ENCODE measurements at places on chromosomes 12 and 14.

GRCh38 chr12:50188875-50189575, 21.9 kb upstream of the CERS5 start:
- DNase-seq, result no peak

GRCh38 chr12:47805417-47805816, 14.3 kb downstream of the HDAC7 start:
- no peak for DNase-seq

DNA sequence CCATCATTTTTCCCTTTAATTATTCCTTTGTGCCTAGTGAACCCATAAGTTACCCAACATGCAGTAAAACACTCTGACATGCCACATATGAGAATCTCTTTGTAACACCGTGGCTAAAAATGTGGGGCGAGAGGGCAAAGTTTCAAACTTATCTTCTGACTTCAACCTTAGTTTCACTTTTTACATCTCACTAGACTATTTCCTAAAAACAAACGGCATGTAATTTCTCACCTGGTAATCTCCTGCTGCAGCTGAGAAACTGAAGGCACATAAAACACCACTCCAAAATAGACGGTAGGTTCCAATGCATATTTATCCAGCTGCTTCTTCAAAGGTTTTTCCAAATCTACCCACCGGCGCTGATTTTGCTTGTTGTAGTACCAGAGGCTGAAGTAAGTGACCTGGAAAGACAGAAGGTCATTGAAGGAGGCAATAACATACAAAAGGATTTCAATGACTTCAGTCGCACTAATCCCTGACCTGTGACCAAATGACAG, 37.9 kb downstream of the PTPN21 start:
- peak; percentile 15 for DNase-seq

DNA sequence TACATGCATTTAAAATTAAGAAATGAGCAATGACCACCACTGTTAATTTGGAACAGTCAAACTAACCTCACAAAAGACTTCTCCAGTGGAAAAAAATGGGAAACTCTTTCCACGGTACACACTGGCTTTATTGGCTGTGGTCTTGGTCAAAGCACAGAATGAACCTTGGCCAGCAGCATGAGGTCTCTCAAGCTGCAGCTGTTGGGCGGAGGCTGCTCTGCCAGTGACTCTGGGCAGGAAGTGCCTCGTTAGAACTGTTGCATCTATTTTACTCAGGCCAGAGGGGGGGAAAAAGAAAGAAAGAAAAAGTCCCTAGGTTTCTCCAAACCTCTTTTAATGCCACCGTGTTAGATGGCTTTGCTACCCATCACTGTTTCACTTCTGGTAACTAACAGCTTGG, 279.8 kb upstream of the DIO2 start:
- DNase-seq, result no peak

GRCh38 chr14:68944162-68944561, 34.9 kb downstream of the ACTN1 start:
- no peak for DNase-seq

DNA sequence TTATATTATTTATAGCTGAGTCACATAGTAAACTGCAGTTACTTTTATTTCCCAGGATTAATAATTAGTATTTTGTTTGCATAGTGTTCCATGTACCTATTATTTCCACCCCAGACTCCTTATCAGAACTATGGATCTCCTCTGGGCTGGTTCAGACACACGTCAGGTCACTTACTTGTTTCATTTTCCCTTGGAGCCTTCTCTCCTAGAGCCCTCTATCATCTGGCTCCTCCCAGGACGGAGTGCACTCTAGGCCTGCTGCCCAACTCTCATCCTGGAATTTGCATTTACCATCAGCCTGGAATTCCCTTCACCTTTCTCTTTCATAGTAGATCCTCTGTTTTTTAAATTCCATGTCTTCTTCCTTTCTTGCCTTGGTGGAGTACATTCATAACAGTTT, 28.5 kb upstream of the GALNT16 start:
- no peak for DNase-seq

- no peak for DNase-seq
Measured at GRCh38 chr12:64997858-64998257, 123.2 kb downstream of the WIF1 start.

- no peak for DNase-seq
Measured at GRCh38 chr14:60196291-60196690, 31.1 kb upstream of the DHRS7 start.

- no peak for DNase-seq
Measured at GRCh38 chr14:67749341-67750084, 47.8 kb downstream of the RDH12 start.

- DNase-seq, result peak; percentile 35
Measured at GRCh38 chr12:4486980-4487379, 41.4 kb upstream of the FGF6 start.

DNA sequence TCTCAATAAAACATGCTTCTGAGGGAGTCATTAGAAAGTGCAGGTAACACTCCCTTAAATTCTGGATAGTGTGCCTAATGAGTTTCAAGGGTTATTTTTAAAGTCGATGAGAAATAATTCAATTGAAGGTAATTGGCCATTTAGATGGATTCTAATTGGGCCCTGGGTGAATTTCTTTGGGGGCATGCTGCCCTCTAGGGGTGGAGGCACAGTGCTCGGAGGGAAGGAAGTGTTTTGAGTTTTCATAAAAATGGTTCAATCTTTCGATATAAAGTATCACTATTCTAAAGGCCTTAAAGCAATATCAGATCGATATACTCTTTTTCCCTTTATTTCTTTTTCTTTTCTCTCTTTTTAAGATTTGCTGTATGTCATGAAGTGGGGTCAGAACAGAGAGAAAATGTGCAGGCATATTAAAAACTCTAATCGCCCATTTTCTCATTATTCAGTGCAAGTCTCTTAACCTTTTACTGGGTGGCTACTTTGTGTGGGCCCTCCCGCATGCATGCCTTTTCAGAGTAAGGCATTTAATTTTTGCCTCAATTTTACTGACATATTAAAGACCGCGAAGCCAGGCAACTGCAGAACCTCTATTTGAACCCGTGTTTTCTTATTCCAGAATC, 25.5 kb downstream of the NKX2-8 start:
- peak; percentile 57 for DNase-seq

DNA sequence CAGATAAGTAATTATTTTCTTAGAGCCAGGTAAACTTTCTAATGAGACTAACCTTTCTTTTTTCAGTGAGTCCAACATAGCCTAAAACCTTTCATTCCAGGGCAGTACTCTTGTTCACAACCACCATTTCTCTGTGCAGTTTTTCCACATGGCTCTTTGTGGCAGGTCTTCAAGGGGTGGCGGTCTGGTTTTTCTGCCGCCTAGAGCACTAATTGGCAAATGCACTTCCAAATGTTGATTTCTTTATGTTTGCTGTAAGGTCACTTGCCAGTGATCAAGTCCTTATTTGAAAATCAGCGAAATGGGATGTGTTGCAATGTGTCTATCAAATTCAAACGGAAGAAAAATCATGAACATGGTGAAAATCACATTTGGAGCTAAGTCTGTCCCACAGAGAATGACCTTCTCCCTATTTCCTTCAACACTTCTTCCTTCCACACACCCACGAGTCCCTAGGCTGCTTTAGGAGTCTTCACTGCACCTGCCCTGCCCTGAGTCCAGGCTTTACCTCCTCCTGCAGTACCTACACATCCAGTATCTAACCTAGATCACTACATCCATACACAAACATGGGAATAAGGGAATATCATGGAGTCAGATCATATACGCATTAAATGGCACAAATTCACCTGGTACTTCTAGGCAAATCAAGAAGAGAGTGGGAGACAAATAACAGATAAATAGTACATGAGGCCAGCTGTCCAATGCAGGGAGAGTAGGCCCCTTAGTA, 1.9 kb downstream of the SRGAP1 start:
- peak; percentile 49 for DNase-seq

DNA sequence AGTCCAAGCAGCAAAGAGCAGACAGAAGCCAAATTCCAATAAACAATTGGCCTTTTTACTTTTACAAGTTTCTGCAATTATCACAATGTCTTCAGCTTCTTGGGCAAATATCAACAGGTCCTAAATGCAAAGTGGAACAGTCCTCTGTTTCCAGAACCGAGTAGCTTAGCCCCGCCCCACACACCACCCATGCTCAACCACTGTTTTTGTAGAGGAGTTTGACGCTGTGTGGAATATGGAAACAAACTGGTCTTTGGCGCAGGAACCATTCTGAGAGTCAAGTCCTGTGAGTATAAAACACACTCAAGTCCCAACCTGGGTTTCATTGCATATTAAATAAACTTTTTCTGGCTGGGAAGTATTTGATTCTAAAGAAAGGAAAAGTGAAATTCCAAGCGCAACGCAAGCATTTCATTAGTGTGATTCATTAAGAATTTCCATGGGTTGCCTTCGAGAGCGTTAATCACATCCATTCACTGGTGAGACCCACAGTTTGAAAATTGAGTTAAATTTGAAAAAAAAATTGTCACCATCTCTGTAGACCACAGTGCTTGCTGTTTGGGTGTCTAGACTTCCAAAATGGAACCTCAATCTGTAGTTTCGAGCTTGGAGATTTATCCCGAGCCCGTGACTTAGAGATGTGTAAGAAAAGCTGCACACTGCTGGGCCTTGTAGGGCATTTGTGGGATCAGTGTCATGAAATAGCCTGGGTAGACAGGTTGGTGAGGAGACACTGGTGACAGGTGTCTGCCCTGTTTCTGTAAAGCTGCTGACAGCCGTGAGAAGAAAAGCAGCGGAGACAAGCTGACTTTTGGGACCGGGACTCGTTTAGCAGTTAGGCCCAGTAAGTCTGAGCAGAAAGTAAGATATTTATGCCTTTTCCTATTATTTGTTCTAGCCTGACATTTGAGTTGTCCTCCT, 96.1 kb downstream of the DAD1 start:
- DNase-seq, result no peak

GRCh38 chr12:129821964-129822363, 81.9 kb downstream of the TMEM132D start:
- DNase-seq, result no peak

DNA sequence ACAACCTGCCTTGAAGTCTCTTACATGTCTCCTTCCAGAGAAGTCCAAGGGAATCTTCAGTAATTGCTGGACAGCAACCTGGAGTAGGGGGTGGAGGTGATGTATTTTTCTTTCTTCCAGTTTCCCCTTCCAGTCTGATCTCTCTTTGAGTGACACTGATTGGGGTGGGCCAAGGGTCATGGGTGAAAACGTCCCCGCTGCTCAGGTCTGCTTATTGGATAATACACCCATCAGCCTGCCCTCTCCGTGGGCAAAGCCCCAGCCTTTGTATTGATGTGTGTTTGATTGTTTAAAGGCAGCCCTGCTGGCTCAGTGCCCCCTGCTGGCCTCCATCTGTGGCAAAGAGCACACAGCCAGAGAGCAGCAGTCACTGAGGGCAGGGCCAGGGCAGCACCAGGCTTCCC, 35.7 kb upstream of the ATP2A2 start:
- peak; percentile 17 for DNase-seq

DNA sequence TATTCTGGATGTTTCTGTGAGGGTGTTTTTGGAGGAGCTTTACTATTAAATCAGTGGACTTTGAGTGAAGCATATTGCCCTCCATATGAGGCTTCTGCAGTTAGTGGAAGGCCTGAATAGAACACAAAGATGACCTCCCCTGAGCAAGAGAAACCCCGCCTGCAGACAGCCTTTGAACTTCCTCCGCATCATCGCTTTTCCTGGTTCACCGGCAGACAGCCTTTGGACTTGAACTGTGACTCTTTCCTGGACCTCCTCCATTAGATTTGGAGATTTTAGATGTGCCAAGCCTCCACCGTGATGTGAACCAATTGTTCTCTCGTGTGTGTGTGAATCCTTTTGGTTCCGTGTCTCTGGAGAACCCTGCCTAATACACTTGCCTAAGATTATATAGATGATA, 208.4 kb downstream of the EFCAB11 start:
- DNase-seq, result no peak

DNA sequence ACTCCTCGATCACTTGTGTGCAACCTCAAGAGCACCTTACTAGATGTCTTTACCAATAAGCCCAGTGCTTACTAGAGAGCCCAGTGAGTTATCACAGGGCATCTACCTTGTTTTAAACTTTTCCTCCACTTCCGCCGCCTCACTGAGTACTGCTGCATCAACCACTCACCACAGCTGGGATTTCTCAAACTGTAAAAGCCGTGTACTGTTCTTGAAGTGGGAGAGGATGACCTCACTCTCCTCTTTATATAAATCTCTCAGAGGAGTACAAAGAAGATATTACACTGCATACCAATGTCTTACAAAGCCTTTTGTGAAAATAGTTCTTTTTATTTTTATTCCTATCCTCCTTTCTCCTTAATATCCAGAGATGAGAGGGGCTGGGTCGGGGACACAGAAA, 94.1 kb downstream of the PLCZ1 start:
- DNase-seq, result peak; percentile 9

DNA sequence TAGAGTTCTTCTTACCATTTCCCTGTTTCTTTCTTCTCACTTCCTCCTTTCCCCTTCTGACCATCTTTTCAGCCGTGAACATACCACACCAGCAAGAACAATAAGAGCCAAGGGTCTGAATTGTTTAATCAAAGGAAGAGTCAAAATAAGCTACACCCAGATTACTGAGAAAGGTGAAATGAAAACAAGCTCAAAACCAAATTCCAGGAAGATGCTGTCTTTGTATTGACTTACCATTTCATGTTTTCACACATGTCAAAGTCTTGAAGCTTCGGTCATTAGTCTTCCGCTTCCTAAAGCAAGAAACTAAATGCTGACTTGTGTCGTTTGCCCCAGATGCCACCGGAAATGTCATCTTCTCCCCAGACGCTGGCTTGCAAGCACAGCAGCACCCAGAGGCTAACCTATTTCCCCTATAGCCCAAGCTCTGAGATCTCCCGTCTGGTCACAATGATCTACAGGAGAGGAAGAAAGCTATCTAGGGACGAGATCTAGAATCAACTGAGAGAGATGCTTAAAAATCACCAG, 136.5 kb upstream of the AMIGO2 start:
- DNase-seq, result no peak

- no peak for DNase-seq
Measured at GRCh38 chr12:31456562-31456961, 130.6 kb upstream of the SINHCAF start.

GRCh38 chr12:116432314-116432750, 126.8 kb upstream of the MAP1LC3B2 start:
- DNase-seq, result peak; percentile 46

- DNase-seq, result no peak
Measured at GRCh38 chr12:10135126-10135525, 5.1 kb upstream of the CLEC7A start.

- DNase-seq, result no peak
Measured at GRCh38 chr14:101225157-101226152, 321.9 kb upstream of the RTL1 start.

GRCh38 chr14:55441286-55441685, 870 bp upstream of the TBPL2 start:
- DNase-seq, result no peak

- no peak for DNase-seq
Measured at GRCh38 chr14:94780536-94781399, 10.9 kb upstream of the GSC start.

DNA sequence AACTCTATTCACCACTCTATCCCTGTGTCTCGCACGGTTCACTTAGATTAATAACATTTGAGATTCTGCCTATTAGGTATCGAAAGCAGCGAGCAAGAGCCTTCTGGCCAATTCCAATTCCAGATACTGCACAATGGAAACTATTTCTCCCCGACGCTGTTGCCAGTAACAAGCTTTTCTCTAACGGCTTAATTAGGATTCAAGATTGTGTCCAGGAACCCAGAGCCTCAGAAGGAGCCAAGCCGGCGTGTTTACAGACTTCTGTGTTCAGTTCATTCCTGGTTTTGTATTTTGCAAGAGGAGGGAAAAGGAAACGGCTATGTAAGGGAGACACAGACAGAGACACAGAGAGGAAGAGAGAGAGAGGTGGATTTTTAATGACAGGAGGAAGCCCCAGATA, 185.6 kb downstream of the DICER1 start:
- peak; percentile 57 for DNase-seq

- peak; percentile 8 for DNase-seq
Measured at GRCh38 chr14:70665448-70666360, 24.0 kb downstream of the TTC9 start.

GRCh38 chr12:129635021-129635685, 268.7 kb downstream of the TMEM132D start:
- DNase-seq, result no peak
